ENCODE measurements at places on chromosomes 2 and 18.

GRCh38 chr2:241041589-241042158 is 43.3 kb downstream of the SNED1 start:
- DNase-seq: no peak

GRCh38 chr2:28533044-28533680 is 37.3 kb downstream of the PLB1 start:
- no peak for DNase-seq

GRCh38 chr2:157923598-157924217 is 47.6 kb upstream of the ACVR1 start:
- no peak for DNase-seq

DNA sequence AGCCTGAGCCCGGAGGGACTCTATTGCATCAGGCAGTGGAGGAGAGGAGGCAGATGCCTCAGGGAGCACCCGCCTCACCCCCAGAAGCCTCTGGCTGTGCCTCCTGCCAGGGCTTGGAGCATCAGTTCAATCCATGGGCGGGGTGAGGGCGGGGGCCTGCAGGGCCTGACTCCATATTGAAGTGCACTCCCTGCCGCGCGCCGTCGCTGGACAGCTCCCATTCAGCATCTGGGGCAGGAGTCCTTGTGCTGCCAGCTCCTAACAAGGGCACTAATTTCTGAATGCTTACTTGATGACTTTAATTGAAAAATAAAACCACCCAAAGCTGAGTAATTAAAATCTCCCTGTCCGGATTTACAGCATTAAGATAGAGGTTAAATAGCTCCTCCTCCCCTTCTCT is 23.8 kb downstream of the C1QL2 start:
- DNase-seq: no peak

All from sciatic nerve (tissue), 2 donors.